ENCODE measurements at places on chromosomes 7 and 10.

- no peak for DNase-seq
Measured at GRCh38 chr7:133570321-133570720, 317.4 kb downstream of the EXOC4 start.

- DNase-seq, result peak; percentile 26
Measured at GRCh38 chr7:95213148-95213547, 111.2 kb downstream of the PON1 start.

DNA sequence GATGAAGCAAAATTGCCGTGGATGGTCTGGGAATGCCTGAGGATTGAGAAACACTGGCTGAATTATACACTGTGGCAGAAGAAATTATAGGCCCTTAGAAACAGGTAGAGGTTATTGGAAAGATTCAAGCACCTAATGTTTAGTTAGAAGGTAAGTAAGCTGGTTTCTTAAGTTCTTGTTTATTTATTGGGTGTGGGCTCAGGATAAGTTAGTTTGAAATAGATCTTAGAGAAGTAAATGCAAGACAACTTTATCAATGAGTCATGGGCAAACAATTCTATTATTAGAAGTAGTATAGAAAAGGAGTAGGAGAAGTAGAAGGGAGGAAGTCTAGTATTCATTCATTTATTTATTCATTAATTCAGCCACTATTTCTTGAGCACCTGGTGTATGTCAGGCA, 96.5 kb downstream of the KAT6B start:
- DNase-seq, result no peak

DNA sequence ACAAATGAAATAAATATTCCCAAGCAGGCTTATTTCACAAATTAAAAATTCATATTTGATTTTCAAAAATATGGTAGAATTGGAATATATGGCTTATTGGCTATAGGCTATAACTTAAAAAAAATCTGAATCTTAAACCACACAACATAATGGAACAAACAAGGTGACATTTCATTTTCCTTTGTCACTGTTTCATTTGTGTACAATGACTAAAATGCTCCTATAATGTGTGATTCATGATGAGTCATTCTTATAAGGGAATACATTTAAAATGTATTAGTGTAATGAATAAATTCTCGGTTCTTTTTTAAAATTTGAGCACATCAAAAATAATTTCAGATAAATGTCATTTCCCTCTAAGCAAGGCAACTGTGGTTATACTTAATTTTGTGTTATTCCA, 148.0 kb upstream of the ANK3 start:
- DNase-seq, result no peak

- no peak for DNase-seq
Measured at GRCh38 chr10:7686351-7687171, 16.6 kb upstream of the ITIH2 start.

Measured in stromal cell of bone marrow (primary cell).